Memory B cell (primary cell): ENCODE measurements at places on chromosomes 11 and 22.
A peak's percentile ranks its signal among the peaks of the same experiment; 100 is the strongest.

- no peak overlapping the region for H3K4me3 ChIP-seq
- no peak overlapping the region for H3K27ac ChIP-seq
- H3K27me3 ChIP-seq: no peaks in the 10 kb centered on the region
- DNase-seq: no peak
- H3K4me1 ChIP-seq: no peaks in the 10 kb centered on the region
Measured at GRCh38 chr11:6156628-6157359, 13.3 kb downstream of the OR52B2 start.

- no peaks in the 10 kb centered on the region for H3K36me3 ChIP-seq
- DNase-seq: no peak
- peaks cover 12% of the 10 kb centered on the region for H3K4me1 ChIP-seq
- H3K27ac ChIP-seq: peak overlapping the region; percentile 28
Measured at GRCh38 chr22:19844377-19845053, 10.2 kb downstream of the GNB1L start.

GRCh38 chr11:113587308-113587739 lies 112.1 kb upstream of the DRD2 start:
- no peaks in the 10 kb centered on the region for H3K36me3 ChIP-seq
- peaks cover 7% of the 10 kb centered on the region for H3K27me3 ChIP-seq
- no peak overlapping the region for H3K27ac ChIP-seq
- H3K4me1 ChIP-seq: no peaks in the 10 kb centered on the region
- no peak overlapping the region for H3K4me3 ChIP-seq

GRCh38 chr11:134343646-134344045 lies 11.9 kb downstream of the GLB1L2 start:
- H3K36me3 ChIP-seq: no peaks in the 10 kb centered on the region
- peaks cover 4% of the 10 kb centered on the region for H3K27me3 ChIP-seq
- H3K4me3 ChIP-seq: no peak overlapping the region
- H3K27ac ChIP-seq: no peak overlapping the region

DNA sequence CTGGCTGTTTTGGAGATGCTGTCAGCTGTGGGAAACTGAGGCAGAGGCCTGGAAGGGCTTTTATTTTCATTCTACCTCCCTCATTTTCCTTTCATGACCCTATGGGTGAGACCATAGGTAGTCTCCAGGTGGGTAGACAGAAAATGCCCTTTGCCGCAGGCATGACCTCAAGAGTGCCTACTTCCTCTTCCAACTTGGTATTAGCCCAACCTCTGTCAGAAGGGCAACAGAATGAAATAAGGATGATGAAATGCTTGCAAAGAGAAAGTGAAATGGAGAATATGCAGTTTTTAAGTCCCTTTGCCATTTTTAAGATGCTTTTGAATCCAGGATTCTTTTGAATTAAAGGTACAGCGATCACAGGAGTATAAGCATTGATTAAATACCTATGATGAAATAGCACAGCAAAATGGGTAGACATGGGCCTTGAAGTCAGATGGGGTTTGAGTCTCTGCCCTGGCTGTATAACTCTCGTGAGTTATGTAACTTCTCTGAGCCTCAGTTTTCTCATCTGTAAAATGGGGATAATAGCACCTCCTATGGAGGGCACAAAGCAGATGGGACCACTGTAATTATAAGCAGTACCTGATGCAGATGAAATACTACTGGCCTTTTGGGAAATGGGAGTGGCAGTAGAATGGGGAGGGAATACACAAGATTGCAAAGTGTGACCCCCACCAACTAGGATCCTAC lies 3.7 kb downstream of the ASPHD2 start:
- H3K27me3 ChIP-seq: no peaks in the 10 kb centered on the region
- H3K27ac ChIP-seq: peak overlapping the region; percentile 76
- H3K4me3 ChIP-seq: no peak overlapping the region
- H3K4me1 ChIP-seq: peaks cover 53% of the 10 kb centered on the region

- H3K4me3 ChIP-seq: no peak overlapping the region
- peak; percentile 29 for DNase-seq
- peaks cover 4% of the 10 kb centered on the region for H3K4me1 ChIP-seq
- H3K27me3 ChIP-seq: peaks cover 8% of the 10 kb centered on the region
- H3K27ac ChIP-seq: no peak overlapping the region
Measured at GRCh38 chr11:113532697-113533424, 57.7 kb upstream of the DRD2 start.

GRCh38 chr11:3167143-3168119 lies 2.3 kb upstream of the OSBPL5 start:
- peaks cover 3% of the 10 kb centered on the region for H3K4me1 ChIP-seq
- no peak overlapping the region for H3K27ac ChIP-seq
- no peak overlapping the region for H3K4me3 ChIP-seq
- no peaks in the 10 kb centered on the region for H3K36me3 ChIP-seq

- no peaks in the 10 kb centered on the region for H3K36me3 ChIP-seq
- peaks cover 6% of the 10 kb centered on the region for H3K27me3 ChIP-seq
- H3K27ac ChIP-seq: no peak overlapping the region
- DNase-seq: no peak
- no peak overlapping the region for H3K4me3 ChIP-seq
Measured at GRCh38 chr11:112637876-112638275, 323.3 kb upstream of the NCAM1 start.

- H3K4me3 ChIP-seq: no peak overlapping the region
- H3K4me1 ChIP-seq: peaks cover 14% of the 10 kb centered on the region
- peaks cover 3% of the 10 kb centered on the region for H3K36me3 ChIP-seq
Measured at GRCh38 chr11:68302256-68302655, 10.1 kb upstream of the LRP5 start.

DNA sequence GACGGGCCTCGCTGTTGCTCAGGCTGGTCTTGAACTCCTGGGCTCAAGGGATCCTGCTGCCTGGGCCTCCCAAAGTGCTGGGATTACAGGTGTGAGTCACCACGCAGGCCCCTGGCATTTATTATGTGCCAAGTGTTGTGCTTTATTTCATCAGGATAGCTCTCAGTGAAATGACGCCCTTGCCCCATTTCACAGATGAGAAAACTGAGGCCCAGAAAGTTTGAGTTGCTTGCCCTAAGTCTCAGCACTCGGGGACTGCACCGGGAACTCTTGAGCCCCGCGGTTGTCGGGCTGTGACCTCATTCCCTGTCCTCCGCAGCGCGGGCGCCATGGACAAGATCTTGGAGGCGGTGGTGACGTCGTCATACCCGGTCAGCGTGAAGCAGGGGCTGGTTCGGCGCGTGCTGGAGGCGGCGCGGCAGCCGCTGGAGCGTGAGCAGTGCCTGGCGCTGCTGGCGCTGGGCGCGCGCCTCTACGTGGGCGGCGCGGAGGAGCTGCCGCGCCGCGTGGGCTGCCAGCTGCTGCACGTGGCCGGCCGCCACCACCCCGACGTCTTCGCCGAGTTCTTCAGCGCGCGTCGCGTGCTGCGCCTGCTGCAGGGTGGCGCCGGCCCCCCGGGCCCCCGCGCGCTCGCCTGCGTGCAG lies 7.3 kb downstream of the USP35 start:
- no peak overlapping the region for H3K27ac ChIP-seq
- H3K36me3 ChIP-seq: peaks cover 13% of the 10 kb centered on the region
- no peak for DNase-seq
- H3K4me1 ChIP-seq: peaks cover 14% of the 10 kb centered on the region

DNA sequence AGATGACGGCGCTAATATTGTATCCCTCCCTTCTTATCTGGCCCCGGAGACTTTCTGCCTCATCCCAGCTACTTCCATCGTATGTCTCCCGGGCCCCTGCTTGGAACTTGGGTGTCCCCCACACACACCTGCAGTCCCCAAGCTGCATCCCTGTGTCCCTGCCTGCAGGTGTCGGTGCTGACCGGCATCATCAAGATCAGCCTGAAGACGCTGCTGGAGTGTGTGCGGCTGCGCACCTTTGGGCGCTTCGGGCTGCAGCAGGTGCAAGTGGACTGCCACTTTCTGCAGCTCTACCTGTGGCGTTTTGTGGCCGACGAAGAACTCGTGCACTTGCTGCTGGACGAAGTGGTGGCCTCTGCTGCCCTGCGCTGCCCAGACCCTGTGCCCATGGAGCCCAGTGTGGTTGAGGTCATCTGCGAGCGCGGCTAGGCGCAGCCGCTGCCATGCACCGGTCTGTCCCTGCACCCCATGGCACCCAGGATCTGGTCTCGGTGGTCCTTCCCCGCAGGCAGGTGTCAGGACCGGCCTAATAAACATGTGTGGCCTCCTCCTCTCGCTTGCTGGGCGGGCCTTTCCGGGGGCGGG lies 421 bp upstream of the TM7SF2 start:
- H3K27ac ChIP-seq: peak overlapping the region; percentile 92
- H3K4me1 ChIP-seq: peaks cover 23% of the 10 kb centered on the region
- no peaks in the 10 kb centered on the region for H3K36me3 ChIP-seq
- H3K4me3 ChIP-seq: peak overlapping the region; percentile 92
- H3K27me3 ChIP-seq: no peaks in the 10 kb centered on the region

DNA sequence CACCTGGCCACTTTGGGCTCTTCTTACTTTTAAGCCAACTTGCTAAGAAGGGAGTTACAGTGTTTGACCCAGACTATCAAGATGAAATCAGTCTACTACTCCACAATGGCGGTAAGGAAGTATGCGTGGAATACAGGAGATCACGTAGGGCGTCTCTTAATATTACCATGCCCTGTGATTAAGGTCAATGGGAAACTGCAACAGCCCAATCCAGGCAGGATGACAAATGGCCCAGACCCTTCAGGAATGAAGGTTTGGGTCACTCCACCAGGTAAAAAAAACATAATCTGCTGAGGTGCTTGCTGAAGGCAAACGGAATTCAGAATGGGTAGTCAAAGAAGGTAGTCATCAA lies 1.0 kb upstream of the YPEL4 start:
- no peaks in the 10 kb centered on the region for H3K36me3 ChIP-seq
- no peak overlapping the region for H3K4me3 ChIP-seq
- peaks cover 41% of the 10 kb centered on the region for H3K27me3 ChIP-seq
- H3K27ac ChIP-seq: no peak overlapping the region

- H3K4me3 ChIP-seq: peak overlapping the region; percentile 47
- no peaks in the 10 kb centered on the region for H3K27me3 ChIP-seq
- peaks cover 16% of the 10 kb centered on the region for H3K36me3 ChIP-seq
- peaks cover 64% of the 10 kb centered on the region for H3K4me1 ChIP-seq
- H3K27ac ChIP-seq: peak overlapping the region; percentile 84
Measured at GRCh38 chr22:37309211-37310074, 27.1 kb downstream of the CYTH4 start.

DNA sequence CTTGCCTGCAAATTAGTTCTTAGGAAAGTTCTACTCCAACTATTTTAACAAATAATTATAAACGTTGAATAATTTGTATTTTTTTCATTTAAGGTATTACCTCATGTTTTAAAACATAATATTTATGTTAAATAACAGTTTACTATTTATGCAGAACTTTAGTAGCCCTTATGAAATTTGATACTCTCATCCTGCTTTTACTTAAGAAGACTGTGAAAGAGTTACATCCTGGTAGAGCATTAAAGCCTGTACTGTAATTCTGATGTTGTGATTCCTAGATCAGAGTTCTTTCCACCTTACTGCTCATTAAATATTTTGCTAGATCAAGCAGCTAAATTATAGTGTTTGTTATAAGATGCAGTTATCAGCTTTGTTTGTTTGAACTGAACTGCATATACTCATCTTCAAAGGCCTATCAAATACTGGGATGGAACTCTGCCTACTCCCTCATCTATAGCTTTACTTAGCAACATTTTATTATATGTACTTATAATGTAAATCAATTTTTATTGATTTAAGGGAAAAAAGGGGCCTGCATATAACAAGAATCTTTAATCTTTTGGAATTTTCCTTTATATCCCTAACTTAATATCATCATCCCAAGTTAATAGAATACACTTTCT lies 304.2 kb downstream of the DYNC2H1 start:
- no peaks in the 10 kb centered on the region for H3K4me1 ChIP-seq
- H3K27me3 ChIP-seq: peaks cover 3% of the 10 kb centered on the region
- DNase-seq: no peak
- peaks cover 2% of the 10 kb centered on the region for H3K36me3 ChIP-seq
- no peak overlapping the region for H3K27ac ChIP-seq

DNA sequence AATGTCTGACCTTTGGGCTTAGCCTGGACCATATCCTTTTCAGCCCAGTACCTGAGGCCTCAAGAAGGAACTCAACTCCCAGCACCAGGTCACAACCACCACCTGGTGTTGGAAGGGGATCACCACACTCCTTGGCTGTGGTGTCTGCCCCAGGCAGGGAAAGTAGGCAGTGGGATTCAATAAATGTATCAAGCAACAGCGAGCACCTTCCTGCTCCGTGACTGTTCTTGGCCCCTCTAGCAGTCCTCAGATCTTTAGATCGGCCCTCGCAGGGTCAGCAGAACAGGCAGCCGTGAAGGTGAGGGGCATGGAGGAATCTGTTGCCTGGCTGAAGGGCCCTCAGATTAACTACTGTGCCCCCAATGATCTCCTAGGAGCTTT lies 15.9 kb downstream of the ARFGAP2 start:
- no peaks in the 10 kb centered on the region for H3K27me3 ChIP-seq
- H3K4me1 ChIP-seq: peaks cover 2% of the 10 kb centered on the region
- no peak overlapping the region for H3K27ac ChIP-seq
- DNase-seq: no peak

DNA sequence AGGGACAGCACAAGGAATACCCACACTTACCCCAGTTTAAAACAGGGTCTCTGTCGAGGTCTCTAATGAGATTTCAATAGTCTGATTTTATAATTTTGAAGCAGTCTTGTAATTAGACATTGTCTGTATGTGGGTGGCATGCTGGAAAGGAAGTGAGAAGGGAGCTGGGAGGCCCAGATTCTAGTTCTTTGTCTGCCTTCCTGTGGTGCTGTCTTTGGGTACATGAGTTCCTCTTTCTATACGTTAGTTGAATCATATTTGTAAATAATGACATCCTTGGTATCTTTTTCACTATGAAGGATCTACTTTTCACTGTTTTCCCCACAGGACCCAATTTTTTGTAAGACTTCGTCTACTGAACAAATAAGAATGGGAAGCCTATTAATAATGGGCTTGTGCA lies 42.0 kb upstream of the TENM4 start:
- H3K4me3 ChIP-seq: no peak overlapping the region
- H3K27ac ChIP-seq: peak overlapping the region; percentile 69
- DNase-seq: no peak
- peaks cover 20% of the 10 kb centered on the region for H3K4me1 ChIP-seq

DNA sequence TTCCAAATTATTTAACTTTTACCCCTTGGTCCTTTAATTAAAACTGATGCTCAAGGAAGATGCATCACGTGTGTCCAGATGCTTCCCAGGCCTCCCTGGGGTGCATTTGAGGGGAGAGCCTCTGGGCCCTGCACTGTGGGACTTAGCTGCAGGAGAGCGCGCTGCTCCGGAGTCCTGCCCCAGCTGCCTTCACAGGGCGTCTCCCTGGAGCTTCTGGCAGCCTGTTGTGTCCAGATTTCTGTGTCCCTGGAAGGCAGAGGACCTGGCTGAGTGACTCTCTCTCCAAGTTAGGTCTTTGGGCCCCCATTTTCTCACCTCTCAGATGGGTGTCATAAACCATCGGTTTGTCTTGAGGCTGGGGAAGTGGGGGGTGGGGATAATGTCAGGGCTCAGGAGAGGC lies 3.0 kb downstream of the ARHGAP8 start:
- peaks cover 1% of the 10 kb centered on the region for H3K36me3 ChIP-seq
- no peak for DNase-seq
- H3K4me1 ChIP-seq: no peaks in the 10 kb centered on the region
- peaks cover 25% of the 10 kb centered on the region for H3K27me3 ChIP-seq
- no peak overlapping the region for H3K4me3 ChIP-seq

DNA sequence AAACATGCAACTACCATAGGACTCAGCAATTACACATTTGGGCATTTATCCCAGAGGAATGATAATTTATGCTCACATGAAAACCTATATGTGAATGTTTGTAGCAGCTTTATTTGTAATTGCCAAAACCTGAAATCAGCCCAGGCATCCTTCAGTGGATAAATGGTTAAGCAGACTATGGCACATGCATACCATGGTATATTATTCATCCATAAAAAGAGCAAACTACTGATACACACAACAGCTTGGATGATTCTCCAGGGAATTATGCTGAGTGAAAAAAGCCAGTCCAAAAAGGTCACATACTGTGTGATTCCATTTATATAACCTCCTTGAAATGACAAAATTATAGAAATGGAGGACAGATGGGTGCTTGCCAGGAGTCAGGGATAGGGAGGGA lies 86.7 kb downstream of the ALX4 start:
- no peaks in the 10 kb centered on the region for H3K27me3 ChIP-seq
- DNase-seq: no peak
- H3K4me3 ChIP-seq: no peak overlapping the region
- H3K27ac ChIP-seq: no peak overlapping the region
